D341Med (cell line): ENCODE measurements at places on chromosomes 7 and 10.
A peak's percentile ranks its signal among the peaks of the same experiment; 100 is the strongest.

DNA sequence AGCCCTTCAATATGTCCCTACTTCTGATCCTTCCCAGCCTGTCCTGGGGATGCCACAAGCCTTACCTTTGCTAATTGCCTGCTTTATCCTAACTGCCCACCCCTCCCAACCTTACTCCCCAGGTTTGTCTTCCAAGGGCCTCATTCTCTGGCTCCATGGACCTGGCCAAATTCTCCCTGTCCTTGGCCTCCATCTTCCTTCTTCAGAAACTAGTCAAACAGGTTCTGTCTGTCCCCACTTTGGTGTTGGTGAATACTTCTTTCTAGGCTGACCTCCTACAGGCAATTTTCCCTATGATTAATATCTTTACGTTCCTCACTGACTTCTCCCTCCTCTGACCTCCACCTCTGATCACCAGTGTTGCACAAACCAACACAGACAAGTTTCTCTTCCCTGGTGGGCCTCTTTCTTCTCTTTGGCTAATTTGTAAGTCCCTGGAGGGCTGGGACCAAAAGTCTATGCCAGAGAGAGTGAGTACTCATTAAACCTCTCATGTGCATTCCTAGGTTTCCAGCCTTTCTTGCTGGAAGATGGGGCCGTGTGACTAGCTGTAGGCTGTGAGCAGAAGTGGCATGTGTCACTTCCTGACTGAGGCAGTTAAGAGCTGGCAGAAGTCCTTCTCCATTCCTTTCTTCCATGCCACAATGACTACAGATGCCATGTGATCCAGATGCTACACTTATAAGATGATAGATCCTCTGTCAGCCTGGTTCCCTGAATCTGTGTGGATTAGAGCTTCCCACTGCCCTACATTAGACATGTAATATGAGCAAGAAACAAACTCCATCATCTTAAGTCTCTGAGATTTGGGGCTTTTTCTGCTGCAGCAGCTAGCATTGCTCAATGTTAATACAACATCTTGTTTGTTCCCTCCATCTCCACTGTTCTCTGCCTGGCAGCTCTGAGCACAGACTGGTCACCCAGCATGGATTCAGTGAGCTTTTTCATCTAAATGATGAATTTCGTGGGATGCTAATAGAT lies 382.7 kb downstream of the RPS24 start:
- no peak for DNase-seq

GRCh38 chr10:86711513-86712316 lies 43.4 kb downstream of the LDB3 start:
- peak; percentile 72 for DNase-seq

GRCh38 chr10:51012073-51012472 lies 62.2 kb upstream of the PRKG1 start:
- no peak for DNase-seq

DNA sequence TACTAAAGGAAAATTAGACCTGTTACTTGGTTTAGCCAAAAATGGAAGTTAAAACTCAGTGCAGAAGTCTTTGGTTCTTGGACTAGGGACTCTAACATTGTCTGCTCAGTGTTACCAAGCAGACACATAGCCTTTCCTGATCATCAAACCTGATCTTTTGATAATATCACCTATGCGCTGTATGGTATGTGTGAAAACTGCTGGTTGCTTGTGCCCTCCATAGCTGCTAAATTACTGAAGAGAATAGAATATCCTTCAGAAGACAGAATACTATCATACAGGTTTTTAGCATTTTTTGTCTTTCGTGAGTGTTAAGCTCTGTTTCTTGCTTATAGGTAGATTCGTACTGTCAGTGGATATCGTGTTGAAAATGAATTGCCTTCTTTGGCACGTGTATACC lies 68.7 kb downstream of the ST7 start:
- no peak for DNase-seq

DNA sequence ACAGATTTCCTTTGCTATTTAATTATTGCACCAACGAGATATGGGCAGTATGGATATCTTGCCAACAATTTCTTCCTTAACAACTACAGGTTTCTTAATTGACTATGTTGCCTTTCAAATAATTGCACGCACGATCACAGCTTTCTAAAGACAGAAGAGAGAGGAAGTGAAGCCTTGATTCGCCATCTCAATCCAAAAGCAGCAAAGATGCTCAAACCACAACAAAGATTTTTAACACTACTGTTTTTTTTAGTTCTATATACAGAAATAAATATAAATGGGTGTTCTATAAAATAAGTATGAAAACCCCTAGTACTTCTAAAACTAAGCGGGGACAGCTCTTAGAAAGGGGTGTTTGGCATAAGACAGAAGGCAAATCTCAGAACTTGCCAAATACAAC lies 251.3 kb downstream of the SFMBT2 start:
- DNase-seq: no peak

DNA sequence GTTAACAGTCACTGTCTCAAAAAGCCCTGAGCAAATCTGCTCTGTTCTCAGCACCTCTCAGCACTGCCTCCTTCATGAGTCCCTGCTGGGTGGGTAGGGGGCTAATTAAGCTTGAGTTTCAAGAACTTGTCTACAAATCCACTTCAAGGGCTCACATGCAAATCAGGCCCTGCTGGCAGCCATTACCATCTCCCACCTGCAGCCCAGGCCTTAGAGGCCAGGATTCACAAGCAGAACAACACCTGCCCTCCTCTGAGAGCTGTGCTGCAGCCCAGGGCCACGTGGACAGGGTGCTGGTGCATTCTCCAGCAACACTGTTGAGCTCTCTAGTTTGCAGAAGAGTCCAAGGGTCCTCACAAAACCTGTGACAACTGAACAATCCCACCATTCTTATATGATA lies 119.2 kb downstream of the DPP6 start:
- DNase-seq: no peak

DNA sequence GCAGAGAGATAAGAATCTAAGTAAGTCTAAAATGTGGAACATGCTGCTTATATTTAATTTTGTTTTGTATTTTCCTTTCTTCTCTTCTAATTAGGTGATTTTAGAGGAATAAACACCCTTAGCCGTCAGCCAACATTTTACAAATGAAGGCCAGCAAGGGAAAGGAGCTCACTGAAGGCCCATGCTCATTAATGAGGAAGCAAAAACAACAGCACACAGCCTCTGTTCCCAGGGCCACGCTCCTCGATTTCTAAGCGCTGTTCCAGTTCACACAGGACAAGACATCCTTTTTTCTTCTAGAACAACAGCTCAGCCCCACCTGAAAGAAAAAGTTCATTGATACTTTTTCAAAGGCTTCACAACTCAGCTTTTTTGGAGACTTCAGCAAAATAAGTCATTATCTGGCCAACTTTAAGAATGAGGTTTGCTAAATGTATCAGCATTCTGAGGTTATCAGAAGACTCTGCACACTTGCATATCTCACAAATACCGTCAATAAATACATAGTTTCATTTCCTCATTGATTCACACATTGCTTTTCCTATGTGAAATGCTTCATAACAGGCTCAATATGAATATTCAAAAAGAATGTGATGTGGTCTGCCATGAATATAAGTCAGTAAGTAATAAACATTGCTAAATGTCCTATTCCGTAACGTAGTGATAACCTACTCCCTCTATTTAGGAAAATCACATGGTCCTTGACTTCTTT lies 34.8 kb upstream of the SFMBT2 start:
- no peak for DNase-seq

- DNase-seq: no peak
Observed at GRCh38 chr10:72459301-72459700, 104.6 kb upstream of the DNAJB12 start.

DNA sequence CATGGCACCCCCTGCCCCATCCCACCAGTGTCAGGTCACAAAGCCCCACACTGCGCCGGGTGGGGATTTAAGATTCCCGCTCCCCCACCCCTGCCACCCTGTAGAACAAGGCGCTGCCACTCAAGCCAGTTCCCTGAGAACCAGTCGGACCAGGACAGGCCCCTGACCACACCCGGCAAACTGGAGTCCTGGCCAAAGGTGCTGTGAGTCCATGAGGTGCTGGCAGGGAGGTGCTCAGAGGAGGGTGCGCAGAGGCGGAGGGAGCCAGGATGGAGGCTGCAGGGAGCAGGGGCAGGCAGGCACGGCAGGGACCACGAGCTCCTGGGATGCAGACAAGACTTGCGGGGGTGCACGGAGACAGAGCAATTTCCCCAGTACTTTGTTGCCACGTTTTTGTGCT lies 19.7 kb upstream of the GDI2 start:
- DNase-seq: no peak

DNA sequence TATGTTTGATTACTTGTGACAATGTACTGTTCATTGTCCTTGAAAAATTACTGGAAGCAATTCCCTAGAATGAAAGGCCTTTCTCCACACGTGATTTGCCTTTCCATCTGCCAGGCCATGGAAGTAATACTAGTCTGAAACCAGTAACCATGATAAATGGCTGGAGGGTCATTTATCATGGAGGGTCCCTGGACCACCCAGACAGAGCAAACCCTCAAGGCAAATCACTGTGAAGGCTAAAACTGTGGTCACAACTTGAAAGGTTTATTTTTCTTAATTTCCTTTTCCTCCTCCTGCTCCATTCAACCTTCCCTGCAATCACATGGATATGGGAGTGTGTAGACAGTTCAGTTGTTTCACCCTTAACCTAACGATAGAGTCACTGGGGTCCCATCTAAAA lies 16.4 kb downstream of the BRAF start:
- DNase-seq: no peak

DNA sequence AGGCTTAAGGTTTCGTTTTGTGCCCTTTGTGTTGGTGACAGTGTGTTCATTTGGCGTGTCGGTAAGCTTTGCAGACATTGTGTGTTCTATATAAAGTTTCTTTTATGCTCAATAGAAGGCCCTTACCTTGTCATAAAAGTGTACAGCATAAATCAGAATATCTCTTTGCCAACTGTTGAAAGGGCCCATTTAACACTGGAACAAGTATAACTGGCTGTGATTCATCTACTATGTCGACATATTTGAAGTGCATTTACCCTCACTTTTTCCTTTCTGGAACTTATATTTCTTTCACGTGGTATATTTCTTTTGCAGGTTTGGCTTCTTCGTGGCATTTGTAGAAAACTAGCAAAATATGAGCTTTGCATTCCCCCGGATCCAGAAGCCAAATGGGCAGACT lies 32.7 kb downstream of the EEPD1 start:
- DNase-seq: no peak

GRCh38 chr10:95295031-95295755 lies 4.4 kb upstream of the PDLIM1 start:
- DNase-seq: no peak

DNA sequence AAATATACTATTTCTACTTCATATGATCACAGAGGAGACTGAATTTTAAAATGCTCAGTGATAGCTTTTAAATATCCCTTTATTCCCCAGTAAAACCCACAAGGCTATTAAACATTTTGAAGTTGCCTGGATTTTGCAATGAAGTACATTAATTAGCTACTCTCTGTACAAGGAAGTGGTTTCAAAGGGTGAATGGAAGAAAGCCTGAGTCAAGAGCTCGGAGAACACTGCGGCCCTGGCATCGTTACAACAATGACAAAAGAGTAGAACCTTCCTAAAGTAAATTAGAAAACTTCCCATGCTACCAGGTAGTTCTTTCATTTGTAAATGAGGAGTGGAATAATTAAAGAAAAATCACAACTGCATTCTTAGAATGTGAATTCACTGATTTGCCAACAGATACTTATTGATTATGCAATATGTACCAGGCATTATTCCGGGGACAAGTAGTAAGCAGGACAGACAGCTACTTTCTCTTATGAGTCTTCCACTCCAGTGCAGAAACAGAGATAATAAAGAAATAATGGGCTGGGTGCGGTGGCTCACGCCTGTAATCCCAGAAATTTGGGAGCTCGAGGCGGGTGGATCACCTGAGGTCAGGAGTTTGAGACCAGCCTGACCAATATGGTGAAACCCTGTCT lies 63.0 kb downstream of the ZNF22 start:
- DNase-seq: no peak

DNA sequence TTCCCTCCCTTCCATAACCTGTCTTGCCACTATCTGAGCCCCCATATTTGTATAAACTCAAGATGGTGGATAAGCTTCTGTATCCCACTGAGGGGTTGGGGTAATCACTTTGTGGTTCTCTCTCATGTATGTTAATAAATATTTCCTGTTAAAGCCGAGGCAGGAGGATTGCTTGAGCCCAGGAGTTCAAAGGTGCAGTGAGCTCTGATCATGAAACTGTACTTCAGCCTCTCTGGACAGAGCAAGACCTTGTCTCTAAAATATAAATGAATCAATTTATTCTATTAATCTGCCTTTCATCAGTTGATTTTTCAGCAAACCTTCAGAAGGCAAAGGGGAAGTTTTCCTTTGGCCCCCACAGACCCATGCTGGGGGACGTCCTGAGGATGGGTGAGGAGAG lies 1.8 kb upstream of the RARRES2 start:
- DNase-seq: no peak

GRCh38 chr7:116647290-116647689 lies 24.7 kb upstream of the MET start:
- no peak for DNase-seq

- no peak for DNase-seq
Observed at GRCh38 chr10:81600185-81600584, 274.8 kb upstream of the NRG3 start.

GRCh38 chr7:3065724-3066143 lies 22.1 kb upstream of the CARD11 start:
- DNase-seq: no peak

DNA sequence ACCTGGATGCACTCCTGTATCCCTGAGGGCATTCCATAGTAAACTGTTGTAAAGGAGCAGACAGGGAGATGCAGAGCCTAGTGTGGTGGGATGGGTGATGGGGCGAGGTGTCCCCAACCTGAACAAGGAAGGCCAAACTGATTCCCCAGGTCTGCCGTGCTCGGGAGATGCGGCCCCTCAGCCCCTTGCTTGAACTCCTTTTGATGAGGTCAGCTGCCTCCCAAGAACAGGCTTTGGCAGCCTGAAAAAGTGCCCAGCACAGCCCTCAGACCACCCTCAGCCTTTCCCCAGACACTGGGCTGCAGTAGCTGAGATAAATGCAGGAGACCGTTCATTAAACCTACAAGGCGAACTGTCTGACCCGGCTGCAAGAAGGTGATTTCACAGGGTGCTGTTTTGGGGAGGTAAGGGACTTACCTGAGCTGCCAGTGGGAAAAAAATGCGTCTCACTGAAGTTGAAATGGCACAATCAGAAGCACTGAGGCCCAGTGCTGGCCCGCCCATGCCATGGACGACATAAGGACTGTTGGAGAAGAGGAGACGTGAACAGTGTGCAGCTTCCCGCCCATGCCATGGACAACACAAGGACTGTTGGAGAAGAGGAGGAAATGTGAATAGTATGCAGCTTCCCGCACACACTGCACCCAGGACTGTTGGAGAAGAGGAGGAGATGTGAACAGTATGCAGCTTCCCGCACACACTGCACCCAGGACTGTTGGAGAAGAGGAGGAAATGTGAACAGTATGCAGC lies 148.4 kb upstream of the FAM20C start:
- DNase-seq: no peak

GRCh38 chr7:47149971-47150370 lies 431.9 kb downstream of the TNS3 start:
- DNase-seq: no peak

- DNase-seq: no peak
Observed at GRCh38 chr10:30812018-30812851, 182.7 kb upstream of the LYZL2 start.

GRCh38 chr10:26474026-26474425 lies 35.9 kb downstream of the APBB1IP start:
- DNase-seq: no peak

GRCh38 chr7:107581387-107582013 lies 1.5 kb downstream of the BCAP29 start:
- no peak for DNase-seq

GRCh38 chr7:30594048-30594539 lies 584 bp upstream of the GARS1 start:
- DNase-seq: peak; percentile 44
